Heart right ventricle (tissue), 16 donors: ENCODE measurements at places on chromosomes 4 and X. TPM values are rescaled to one million over a fixed set of nuclear protein-coding genes. Genes with fewer than 3 reads are reported as not detected.

STATH gene
- not detected for total RNA-seq

ZXDA gene
- 5.1 TPM for total RNA-seq

TASL gene
- not detected for total RNA-seq

DNA sequence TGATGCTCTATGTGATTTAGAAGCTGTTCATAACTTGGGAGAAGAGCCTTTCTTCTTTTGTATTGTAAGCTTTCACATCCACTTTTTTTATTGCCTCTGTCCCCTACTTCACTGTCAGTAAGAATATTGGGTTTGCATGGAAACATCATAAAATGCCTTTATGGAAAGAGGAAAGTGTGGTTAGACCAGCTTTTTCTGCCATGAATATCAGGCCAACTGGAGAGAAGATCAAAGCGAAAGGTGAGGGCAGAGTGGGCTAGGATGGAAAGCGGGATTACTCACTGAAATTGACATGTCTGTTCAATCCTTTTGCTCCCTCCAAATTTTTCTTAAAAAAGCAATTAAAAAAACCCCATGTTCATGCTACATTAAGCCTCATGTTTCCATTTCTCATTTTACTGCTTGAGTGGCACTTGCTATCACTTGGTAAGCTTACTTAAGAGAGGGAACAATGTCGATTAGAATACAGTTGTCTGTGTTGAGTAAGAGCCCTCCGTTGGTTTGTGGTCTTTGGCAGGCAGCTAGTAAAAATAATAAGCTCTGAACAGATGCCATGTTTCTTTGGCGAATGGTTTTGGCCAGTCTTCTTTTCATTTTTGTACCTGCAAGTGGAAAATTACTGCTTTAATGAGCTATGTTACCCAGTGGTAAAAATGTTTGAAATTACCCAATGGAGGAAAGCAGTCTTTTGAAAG lies 35.9 kb downstream of the SUPT20HL1 start:
- DNase-seq, result no peak

DNA sequence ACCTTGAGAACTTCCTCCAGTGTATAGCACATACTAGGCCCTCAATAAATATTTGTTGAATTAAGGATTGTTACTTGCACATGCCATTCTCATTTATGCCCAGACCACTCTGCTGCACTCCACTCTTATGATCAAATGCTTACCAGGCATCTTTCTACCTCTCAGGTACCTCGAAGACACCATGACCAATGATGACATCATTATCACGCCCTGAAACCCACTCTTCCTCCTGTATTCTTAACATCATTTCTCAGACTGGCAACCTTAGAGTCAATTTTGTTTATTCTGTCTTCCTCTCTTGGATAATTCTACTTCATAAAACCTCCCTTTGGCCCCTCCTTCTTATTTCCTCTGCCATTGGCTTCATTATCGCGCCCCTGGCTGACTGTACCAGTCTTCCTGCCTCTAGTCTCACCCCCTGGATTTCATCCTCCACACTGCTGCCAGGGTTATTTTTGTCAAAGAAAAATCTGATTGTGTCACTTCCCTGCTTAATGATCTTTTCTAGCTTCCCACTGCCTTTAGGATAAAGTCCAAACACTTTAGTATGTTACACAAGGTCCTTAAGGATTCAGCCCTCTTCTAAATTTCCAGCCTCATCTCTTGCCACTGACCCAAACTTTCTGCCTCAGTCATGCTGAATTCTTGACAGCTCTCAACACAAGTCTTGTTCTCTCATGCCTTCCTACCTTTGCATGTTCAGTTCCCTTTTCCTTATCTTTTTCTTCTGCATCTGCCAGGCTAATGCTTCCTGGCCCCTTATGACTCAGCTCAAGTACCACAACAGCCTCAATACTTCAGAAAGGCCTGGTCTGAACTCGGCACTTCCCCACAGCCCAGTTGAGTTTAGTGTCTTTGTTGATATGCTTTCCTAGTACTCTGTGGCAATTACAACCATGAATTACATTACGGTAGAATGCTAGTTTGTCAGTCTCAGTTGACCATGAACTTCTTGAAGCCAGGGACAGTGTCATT lies 45.8 kb downstream of the HDAC8 start:
- no peak for DNase-seq
